ENCODE measurements at places on chromosomes 1 and 21. TPM values are rescaled to one million over a fixed set of nuclear protein-coding genes. Genes with fewer than 3 reads are reported as not detected.

Gene MTARC2
- 10.5 TPM for total RNA-seq

Gene LCE1C
- total RNA-seq, result not detected

Gene UBR4
- 193 TPM for total RNA-seq

Gene NT5C1A
- total RNA-seq, result not detected

All from smooth muscle cell of the pulmonary artery (primary cell).